ENCODE measurements at places on chromosomes 12 and 14. TPM values are rescaled to one million over a fixed set of nuclear protein-coding genes. Genes with fewer than 3 reads are reported as not detected.

The VRTN gene
- not detected for total RNA-seq

The PLEKHD1 gene
- total RNA-seq: not detected

The OTOGL gene
- 0.32 TPM for total RNA-seq

The OR6C74 gene
- total RNA-seq: not detected

The ERGIC2 gene
- total RNA-seq: 257 TPM

The ASB2 gene
- not detected for total RNA-seq

The NUDT14 gene
- 18.7 TPM for total RNA-seq

The KRT71 gene
- not detected for total RNA-seq

The PSMD9 gene
- total RNA-seq: 117 TPM

The CMKLR1 gene
- total RNA-seq: 1.5 TPM

The HHIPL1 gene
- not detected for total RNA-seq

The SLC38A4 gene
- total RNA-seq: 3.0 TPM

The BCL2L14 gene
- total RNA-seq: not detected

The VPS37B gene
- total RNA-seq: 15.0 TPM

The VWF gene
- 0.03 TPM for total RNA-seq

The KRT79 gene
- not detected for total RNA-seq

The CLEC4E gene
- total RNA-seq: not detected

The INSM2 gene
- not detected for total RNA-seq

The MANSC4 gene
- not detected for total RNA-seq

The AKAP3 gene
- not detected for total RNA-seq

The GPR162 gene
- total RNA-seq: not detected

The PGF gene
- 50.6 TPM for total RNA-seq

The RGS6 gene
- not detected for total RNA-seq

The SLC4A8 gene
- 0.96 TPM for total RNA-seq

The CLEC2A gene
- total RNA-seq: not detected
